GOT3 (cell line): ENCODE measurements at places on chromosomes 13 and 19.

DNA sequence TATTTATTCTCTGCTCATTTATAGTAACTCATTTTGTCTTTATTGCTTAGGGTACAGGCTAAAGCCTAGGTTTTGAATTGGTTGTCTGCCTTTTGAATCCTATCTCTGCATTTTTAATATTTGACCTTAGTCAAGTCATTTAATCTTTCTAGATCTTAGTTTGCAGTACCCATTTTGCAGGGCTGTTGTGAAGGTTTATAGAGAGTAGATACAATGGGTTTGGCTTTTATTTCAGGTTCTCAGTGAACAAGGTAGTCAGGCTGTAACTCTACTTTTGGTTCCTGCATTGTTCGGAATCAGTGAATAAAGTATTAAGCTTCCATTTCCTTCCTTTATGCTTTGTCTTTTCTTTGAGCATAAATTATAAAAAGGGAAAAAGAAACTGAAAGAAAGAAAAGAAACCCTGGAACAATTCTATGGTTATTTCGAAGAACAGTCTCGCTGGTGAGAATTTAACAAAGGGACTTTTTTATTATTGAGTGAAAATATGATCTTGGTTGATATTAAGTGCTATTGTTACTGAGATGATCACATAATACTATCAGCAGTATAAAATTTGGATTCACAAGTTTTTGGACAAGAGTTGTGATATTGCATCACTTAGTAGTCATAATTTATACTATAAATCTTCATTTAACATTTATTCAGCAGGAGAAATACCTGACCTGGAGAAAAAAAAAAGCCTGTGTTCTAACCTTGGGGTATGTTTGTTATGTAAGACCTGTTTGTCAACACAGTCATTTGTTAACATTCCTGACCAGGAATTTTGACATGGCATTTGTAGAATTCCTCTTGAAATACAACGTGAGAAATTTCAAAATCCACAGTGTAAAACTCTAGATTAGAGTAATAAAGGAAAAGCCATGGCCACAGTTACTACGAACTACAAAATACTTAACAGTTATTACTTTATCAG, 91.3 kb downstream of the ZMYM2 start:
- DNase-seq = no peak

DNA sequence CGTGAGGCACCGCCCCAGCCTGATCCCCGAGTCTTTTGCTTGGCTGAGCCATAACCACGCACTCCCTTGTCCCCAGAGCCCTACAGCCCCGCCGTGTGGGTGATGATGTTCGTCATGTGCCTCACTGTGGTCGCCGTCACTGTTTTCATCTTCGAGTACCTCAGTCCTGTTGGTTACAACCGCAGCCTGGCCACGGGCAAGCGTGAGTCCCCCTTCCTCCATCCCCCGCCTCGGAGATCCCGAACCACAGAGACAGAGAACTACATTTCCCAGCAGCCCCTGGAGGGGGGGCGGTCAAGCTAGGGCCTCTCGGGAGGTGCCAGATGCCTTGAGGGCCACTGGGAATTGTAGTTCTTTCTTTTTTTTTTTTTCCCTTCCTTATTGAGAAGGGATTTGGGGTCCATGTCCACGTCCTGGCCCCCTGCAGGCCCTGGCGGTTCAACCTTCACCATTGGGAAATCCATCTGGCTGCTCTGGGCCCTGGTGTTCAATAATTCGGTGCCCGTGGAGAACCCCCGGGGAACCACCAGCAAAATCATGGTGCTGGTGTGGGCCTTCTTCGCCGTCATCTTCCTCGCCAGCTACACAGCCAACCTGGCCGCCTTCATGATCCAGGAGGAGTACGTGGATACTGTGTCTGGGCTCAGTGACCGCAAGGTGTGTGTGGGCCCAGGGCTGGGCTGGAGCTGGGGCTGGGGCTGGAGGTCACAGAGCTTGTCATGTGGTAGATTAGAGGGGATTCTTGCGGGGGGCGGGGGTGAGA, 25.9 kb downstream of the GRIN2D start:
- DNase-seq = no peak

- DNase-seq = no peak
These were observed 41.6 kb downstream of the NDFIP2 start for GRCh38 chr13:79522583-79522982.

GRCh38 chr19:11736696-11737095, 2.0 kb downstream of the ZNF823 start:
- DNase-seq = no peak
